ENCODE measurements at places on chromosomes 3 and 15.
A peak's percentile ranks its signal among the peaks of the same experiment; 100 is the strongest.

GRCh38 chr15:25741256-25741580 is 121.9 kb downstream of the ATP10A start:
- no peak for DNase-seq

DNA sequence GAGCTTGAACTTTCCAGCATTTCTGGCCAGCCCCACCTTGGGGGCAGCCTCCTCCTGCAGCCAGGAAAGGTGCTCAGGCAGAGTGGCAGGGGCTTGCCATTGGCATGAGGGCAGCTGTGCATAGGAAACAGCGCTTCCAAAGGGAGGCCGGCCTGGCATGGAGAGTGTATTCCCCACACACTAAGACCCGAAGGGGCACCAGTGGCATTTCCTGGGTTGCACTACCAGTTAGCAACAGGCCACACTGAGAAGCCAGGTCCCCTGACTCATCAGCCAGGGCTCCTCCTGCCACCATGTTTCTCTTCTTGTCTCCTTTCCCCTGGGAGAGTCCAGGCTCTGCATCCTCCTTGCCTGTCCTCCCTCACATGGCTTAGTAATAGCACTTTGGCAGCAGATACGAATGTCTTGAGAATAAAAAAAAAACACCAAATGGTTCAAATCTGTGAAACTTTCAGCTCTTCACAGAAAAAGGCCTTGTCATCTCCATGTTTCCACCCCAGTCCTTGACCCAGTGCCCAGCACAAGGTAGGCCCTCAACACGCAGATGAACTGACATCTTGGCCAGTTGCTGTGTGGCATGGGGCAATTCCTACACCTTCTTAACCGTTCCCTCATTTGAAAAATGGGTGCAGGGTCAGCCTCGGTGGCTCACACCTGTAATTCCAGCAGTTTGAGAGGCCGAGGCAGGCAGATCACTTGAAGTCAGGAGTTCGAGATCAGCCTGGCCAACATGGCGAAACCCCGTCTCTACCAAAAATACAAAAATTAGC is 180.4 kb downstream of the SMAD6 start:
- DNase-seq, result no peak

- DNase-seq, result no peak
These were observed 395.4 kb upstream of the SUCLG2 start for GRCh38 chr3:68049776-68050175.

- DNase-seq, result no peak
These were observed 345.9 kb downstream of the FOXP1 start for GRCh38 chr3:71237672-71238071.

DNA sequence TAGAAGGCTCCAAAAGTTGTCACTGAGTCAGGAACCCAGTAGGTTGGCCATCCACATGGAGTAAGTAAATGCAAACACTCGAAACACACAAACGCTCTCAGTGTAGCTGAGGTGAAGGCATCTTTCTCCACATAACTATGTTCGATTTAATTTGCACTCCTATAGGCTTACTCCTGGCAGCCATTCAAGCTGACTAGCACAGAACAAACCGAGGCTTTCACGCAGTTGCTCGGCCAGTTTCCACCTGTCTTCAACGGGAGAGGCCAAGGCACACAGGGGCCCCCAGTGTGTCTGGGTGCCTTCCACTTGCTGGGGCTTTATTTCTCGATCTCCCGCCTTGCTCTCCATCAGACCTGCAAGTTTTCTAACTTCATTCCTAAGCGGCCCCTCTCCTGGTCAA is 18.9 kb downstream of the RGMA start:
- no peak for DNase-seq

DNA sequence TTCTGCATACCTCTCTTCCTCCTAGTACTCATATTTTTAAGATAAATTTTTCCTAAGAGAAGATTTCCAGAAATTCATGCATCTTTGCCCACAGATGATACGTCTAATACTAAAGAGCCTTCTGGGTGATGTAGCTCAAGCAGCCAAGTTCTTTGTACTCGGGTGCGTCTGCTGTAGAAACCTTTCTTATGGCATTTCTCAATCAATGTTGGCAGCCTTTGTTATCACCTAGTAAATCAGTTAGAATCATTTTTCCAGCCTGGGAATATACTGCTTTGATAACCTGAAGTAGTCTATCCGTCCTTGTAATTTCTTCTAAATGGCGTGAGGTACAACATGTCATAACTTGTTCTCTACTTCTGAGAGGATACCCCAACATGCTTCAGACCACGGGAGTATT is 104.5 kb downstream of the GOLIM4 start:
- no peak for DNase-seq

GRCh38 chr3:138455801-138456716 is 21.6 kb downstream of the ESYT3 start:
- DNase-seq, result no peak

DNA sequence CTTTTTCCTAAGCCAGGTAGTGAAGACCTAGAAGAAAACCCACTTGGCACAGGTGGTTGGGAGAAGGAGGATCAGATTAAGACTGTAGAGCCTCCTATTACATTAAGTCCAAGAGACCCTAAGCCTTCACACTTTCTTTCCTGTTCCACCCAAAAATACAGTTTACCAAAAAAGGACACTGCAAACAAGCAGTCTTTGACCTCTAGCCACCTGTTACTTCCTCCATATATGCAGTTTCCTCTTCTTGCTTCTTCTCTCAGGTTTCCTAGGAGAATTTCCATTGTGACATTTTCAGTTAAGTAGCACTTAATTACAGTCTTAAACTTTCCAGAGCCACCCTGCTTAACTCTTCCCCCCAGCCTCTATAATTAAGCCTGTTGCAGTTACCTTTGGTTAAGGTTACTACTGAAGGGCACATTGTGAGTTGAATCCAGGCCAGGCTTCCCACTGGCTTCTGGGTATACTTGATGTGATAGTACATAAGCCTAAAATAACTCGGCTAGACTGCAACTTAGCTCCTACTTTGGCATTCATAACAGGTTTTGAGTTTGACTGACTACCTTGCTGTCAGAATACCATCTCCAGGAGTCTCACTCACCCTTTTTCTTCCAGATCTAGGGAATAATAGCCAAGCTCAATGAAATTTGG is 114.2 kb upstream of the UMPS start:
- DNase-seq, result no peak

GRCh38 chr3:56764904-56765547 is 36.7 kb downstream of the ARHGEF3 start:
- no peak for DNase-seq

DNA sequence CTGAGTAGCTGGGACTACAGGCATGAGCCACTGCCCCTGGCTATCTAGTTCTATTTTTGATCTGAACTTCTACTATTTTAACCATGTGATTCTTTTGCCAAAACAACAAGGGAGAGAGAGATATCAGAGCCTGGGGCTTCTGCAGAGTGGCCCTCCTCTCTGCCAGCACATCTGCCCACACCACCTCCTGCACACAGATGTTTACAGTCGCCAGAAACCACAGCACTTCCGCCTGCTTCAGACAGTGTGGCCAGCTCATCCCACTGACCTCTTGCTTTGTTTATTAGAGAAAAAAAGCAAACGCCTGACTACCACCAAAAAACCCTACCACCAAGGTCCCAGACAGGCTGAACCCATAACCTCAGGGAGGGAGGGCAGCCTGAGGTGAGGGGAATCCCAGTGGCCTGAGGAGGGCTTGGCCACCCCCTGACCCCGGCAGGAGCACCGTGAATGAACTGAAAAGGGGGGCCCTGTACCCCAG is 85.9 kb upstream of the ABHD2 start:
- no peak for DNase-seq

DNA sequence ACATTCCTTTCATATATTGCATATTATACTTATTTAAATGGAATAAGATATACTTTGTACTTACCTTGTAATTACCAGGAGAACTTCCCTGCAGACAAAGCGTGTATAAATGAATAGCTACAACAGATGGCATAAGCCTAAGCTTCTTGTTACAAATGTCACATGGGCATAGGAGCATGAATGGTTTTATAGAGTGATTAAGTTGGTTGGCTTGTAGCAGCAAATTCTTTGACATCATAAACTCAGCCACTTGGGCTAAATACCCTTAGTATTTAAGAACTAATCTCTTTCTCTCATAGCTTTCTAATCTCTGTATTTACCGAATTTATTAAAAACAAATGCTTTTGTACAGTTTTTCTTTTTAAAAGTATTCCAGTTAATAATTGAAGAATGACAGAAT is at the start of gene UBAP1L:
UBAP1L (minus strand) TSS at position 115 of the 400 bp plus-strand sequence. CDS start 8,985 bp downstream, outside the sequence.
- DNase-seq, result no peak

DNA sequence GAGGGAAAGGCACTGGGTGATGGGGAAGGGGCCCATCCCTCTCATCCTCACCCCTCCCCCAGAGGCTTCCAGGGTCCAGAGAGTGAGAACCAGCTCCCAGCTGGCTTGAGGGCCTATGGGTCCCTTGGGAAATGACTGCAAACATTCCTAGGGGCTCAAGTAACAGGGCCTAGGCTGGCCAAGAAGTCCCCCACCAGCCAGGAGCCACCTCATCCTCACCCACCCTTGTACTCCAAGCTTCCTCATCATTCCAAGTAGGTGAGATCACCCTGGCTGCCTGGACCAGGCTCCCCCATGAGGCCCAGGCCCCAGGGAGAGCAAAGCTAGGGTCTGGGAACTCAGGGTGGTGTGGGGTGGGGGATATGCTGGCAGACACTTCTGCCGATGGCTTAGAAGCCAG is 14.8 kb downstream of the LOXL1 start:
- DNase-seq, result no peak

DNA sequence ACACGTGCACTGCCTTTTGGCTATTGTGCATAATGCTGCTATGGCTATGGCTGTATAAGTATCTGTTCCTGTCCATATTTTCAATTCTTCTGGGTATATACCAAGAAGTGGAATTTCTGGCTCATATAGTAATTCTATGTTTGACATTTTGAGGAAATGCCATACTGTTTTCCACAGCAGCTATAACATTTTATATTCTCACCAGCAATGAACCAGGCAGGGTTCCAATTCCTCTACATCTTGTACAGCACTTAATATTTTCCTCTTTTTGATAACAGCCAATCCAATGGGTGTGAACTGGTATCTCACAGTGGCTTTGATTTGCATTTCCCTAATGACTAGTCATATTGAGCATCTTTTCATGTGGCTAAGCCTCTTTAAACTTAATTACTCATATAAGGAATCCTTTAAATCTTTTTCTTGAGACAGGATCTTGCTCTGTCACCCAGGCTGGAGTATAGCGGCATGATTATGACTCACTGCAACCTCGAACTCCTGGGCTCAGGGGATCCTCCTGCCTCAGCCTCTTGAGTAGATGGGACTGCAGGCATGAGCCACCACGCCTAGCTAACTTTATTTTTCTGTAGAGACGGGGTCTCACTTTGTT is 38.1 kb upstream of the IGDCC4 start:
- DNase-seq, result peak; percentile 17

- DNase-seq, result no peak
These were observed 123.3 kb downstream of the NFKBIZ start for GRCh38 chr3:101972430-101973162.

- DNase-seq, result no peak
These were observed 427.3 kb downstream of the CNTN4 start for GRCh38 chr3:2525968-2526367.

DNA sequence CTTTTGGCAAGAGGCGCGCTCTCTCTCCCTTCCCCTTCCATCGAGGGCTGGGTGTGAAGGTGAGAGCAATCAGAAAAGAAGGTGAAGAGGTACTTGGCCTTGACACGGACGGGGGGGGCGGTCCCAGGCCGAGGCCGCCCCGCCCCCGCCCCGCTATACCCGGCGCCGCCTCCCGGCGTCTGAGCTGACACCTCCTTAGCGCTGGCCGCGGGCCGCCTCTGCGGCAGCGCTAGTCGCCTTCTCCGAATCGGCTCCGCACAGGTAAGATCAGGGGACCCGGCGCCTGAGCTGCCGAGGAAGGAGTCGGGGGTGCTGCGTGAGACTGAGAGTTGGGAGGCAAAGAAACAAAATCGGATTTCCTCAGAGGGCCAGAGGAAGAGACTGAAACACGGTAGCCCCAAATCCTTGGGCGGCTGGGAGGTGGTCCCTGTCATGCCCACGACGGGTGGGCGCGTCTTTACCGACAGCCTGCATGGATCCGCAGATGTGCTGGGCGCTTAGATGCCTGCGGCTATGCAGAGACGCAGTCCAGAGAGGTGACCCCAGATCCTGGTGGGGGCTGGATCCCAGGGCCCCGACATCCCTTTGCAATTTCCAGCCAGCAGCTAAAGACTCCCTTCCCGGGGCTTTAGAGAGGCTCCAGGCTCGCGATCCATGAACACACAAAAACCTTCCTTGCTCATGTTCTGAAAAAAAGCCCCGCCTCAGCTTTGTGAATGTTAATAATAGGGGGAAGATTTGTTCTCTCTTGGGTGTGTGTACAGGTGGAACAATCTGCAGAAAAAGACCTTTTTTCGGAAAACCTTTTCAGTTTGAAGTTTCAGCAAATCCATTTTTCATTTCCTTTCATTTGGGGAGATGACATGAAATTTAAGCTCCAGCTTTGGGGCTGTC is at the start of gene ENTPD3:
ENTPD3 (plus strand) TSS at position 184 of the 894 bp plus-strand sequence. CDS start 874 bp downstream, outside the sequence.
- DNase-seq, result no peak

- DNase-seq, result no peak
These were observed 165.5 kb downstream of the ECT2 start for GRCh38 chr3:172915911-172916514.

DNA sequence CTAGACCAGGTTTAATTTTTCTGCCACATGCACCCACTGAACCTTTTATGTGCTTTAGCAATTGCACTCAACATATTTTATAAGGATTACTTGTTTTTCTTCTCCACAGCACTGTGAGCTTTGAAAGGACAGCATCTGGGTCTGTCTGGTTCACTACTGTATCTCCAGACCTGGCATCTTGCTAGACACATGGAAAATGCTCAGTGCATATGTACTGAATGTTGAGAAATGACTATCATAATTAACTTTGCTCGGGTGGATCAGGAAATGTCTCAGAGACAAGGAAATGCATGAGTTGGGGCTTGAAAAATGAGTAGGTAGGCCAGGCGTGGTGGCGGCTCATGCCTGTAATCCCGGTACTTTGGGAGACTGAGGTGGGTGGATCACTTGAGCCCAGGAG is 40.2 kb downstream of the DOCK3 start:
- DNase-seq, result no peak

DNA sequence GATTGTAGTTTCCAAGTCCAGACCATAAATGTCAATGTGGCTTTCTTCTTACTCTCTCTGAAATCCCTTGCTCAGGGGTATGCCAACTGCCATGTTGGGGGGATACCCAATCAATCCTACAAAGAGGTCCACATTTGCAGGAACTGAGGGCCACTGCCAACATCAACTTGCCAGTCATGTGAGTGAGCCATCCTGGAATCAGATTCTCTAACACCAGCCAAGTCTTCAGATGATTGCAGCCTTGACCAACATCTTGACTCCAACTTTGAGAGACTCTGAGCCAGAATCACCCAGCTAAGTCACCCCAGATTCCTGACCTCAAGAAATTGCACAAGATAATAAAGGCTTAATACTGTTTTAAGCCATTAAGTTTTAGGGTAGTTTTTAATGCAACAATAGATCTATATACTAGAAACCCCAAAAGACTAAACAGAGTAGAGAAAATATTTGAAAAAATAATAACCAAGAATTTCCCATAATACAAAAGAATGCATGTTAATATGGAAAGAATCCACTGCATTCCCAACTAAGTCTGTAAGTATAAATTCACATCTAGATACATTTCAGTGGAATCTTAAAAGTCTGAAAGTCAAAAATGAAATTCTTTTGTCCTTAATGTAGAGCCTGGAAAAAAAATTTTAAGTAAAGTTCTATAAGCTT is 22.4 kb downstream of the ISG20 start:
- DNase-seq, result no peak

- peak; percentile 47 for DNase-seq
These were observed 214.8 kb upstream of the TPRG1 start for GRCh38 chr3:188956839-188957489.

GRCh38 chr15:86611417-86612040 is 531.9 kb downstream of the AGBL1 start:
- DNase-seq, result peak; percentile 55

Data from CD4-positive, alpha-beta T cell treated with Interleukin-15 for 4 hours (primary cell).